Cardiac fibroblast (primary cell): ENCODE measurements at places on chromosomes 6 and 20.

- DNase-seq: no peak
Observed at GRCh38 chr20:42549496-42549895, 640.2 kb downstream of the PTPRT start.

DNA sequence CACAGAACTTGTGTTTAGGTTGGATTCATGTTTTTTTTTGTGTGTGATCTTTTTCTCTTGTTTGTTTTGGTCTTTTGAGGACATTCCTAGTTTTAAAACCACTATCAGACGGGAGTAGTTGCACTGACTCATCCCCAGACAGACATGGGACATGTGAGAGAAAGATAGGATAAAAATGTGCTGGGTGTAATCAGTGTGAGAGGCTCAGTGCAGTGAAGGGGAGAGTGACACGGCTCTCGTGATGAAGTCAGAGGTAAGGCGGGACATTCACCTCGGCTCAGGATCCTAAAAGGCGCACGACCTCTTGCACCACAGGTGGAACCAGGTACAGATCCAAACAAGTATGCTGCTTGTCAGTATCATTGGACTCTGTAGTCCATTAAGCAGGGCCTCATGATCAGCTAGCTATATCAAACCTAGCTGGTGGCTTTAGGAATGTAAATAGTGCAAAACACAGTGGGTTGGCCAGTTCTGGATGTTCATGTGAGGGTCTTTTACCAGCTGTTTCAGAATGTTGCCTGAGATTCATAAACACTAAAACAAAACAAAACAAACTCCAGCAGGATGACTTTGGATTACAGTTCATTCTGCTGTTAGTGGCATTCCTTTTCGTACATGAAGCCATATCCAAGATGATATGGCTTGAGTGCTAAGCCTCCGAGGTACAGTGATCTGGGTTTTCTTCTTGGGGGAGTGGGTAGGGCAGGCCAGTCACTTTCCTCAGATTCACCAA is 18.0 kb downstream of the FOXO3 start:
- peak; percentile 49 for DNase-seq

GRCh38 chr6:128358244-128358776 is 162.1 kb downstream of the PTPRK start:
- peak; percentile 29 for DNase-seq

DNA sequence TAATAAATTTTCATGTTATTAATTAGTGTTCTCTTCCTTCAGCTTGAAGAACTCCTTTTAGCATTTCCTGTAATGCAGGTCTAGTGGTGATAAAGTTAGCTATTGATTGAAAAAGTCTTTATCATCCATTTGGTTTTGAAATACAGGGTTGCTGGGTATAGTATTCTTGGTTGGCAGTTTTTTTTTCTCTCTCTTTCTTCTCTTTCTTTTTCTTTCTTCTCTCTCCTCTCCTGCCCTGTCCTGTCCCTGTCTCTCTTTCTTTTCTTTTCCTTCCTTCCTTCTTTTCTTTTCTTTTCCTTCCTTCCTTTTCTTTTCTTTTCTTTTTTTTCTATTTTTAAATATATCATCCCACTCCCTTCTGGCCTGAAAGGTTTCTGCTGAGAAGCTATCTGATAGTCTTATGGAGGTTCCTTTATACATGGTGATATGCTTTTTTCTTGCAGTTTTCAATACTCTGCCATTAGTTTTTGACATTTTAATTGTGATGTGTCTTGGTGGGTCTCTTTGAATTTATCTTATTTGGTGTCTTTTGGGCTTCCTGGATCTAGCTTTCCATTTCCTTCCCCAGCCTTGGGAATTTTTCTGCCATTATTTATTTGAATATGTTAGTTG is 55.4 kb downstream of the CDC5L start:
- no peak for DNase-seq

- no peak for DNase-seq
Observed at GRCh38 chr6:167428664-167429333, 103.9 kb downstream of the TTLL2 start.

- DNase-seq: peak; percentile 78
Observed at GRCh38 chr20:3980260-3981131, 34.9 kb downstream of the RNF24 start.

- no peak for DNase-seq
Observed at GRCh38 chr6:158013904-158014504, 32.3 kb downstream of the SYNJ2 start.

DNA sequence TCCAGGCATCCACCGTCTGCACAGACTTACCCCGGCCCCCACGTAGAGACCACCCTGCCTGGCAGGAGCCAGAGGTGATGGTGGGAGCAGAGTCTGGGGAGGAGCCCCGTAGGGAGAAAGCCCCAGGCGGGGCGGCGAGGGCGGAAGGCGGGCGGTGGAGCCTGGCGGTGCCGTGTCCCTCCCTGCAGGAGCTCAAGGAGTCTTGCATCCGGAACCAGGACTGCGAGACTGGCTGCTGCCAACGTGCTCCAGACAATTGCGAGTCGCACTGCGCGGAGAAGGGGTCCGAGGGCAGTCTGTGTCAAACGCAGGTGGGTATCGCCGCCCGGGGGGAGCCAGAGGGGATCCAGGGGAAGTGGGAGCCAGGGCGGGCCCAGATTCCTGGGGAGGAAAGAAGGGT is 6.0 kb downstream of the CLPSL1 start:
- no peak for DNase-seq

- no peak for DNase-seq
Observed at GRCh38 chr6:132763269-132763668, 5.6 kb upstream of the VNN2 start.

DNA sequence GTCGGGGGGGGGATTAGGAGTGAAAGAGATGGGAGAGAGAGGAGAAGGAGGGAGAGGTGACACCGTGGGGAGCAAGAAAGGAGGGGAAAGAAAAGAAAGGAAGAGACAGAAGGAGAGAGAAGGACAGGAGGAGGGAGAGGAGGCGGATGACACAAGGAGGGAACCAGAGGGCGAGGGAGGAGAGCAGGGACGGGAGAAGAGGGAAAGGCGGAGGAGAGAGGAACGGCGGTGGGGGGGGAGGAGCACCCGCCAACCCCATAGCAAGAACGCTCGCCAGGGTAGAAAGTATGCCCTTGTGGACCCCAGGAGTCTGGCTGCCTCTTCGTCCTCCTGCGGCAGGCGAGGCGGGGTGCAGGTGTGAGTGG is 4.5 kb upstream of the INSM1 start:
- DNase-seq: no peak

DNA sequence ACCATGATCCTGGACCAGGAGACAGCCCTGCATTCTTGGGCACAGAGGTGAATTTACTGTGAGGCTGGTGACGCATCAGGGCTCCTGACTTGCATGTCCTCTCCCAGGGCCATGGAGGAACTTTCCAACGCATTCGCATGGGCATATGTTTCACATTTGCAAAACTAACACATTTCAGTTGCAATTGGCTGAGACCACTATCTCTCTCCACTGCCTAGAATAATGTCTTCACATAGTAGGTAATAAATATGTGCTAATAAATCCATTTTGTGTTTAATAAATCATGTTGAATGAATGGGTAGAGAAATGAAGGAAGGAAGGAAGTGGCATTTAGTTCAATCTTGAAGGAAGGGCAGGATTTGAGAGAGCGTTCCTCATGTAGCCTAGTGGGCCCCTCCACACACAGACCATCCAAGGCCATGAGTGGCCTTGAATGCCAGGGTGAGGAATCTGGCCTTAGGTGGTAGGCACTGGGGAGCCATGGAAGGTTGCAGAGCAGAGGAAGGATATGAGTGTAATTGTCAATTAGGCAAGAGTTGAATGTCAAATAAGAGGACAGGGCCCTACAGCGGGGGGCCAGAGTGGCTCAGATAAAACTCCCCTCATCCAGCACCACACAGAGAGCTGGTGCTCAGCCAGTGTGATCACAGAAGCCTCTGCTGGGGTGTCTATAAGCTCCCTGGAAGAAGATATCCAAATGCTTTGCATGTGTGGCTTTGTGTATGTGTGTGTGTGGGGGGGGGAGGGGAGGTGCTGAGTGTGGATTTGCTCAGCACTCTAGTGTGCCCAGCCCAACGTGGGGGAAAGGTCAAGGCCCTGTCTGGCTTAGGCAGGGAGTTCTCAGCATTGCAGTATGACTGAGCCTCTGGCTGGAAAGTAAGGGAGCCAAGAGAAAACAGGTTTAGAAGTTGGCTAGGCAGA is 30.9 kb upstream of the CCN5 start:
- DNase-seq: no peak

DNA sequence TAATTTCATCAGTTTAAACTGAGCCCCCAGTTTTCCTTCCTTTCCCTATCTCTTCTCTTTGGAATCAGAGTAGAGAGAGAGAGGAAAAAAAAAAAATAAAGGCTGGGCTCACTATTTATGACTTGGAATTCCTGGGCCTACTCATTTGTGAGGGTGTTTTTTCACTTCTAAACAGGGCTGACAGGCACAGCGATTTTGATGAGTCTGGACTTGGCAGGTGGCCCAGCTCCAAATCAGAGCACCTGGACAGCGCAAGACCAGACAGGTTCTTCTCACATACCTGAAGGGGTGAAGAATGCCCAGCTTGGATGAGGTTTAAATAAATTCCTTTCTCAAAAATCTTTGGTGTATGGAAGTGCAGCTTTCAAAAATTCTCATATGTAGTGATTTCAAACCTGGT is 122.2 kb downstream of the KIF13A start:
- DNase-seq: no peak

DNA sequence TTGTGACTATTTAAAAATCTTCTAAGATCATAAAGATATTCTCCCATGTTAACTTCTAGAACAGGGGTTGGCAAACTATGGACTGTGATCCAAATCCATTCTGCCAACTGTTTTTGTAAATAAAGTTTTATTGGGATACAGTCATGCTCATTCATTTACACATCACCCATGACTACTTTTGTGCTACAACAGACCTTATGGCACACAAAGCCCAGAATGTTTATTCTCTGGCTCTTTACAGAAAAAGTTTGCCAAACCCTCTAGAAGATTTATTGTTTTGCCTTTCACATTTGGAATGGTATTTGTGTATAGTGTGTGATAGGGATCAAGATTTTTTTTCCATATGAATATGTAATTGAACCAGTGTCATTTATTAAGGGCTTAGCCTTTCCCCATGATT is 341.7 kb downstream of the CD83 start:
- DNase-seq: no peak

DNA sequence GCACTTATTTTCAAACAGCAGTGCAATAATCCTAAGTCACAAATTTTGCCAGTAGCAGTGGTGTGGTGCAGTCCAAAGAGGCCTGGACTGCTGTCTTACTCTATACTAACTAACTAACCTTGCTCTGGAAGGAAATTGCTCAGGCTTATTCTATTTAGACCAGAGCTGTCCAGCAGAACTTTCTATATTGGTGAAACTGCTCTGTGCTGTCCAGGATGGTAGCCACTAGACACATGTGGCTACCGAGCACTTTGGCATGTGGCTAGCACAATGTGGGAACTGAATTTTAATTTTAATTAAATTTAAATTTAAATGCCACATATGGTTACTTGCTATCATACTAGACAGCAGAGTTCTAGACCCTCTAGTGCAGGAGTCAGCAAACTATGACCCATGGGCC is 27.1 kb upstream of the FBXO9 start:
- DNase-seq: no peak

GRCh38 chr6:14882394-14883026 is 363.4 kb upstream of the JARID2 start:
- DNase-seq: peak; percentile 31

DNA sequence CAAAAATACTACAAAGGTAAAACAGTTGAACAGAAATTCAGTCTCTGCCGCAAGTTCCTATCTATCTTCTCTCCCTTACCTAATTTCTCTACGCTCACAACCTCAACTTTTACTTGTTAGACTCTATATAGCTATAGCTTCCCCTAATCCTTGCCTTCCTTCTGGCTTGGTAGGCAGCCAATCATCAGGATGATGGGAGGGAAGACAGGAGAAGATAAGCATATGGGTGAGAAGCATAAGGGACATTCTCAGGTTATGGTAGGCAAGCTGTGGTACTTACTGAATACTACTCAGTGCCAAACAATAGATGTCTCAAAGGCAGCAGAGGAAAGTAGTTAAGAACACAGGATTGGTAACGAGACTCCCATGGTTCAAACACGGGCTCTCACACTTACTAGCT is 7.8 kb downstream of the CCNC start:
- DNase-seq: no peak

- peak; percentile 50 for DNase-seq
Observed at GRCh38 chr20:41617059-41617901, 897 bp downstream of the CHD6 start.

DNA sequence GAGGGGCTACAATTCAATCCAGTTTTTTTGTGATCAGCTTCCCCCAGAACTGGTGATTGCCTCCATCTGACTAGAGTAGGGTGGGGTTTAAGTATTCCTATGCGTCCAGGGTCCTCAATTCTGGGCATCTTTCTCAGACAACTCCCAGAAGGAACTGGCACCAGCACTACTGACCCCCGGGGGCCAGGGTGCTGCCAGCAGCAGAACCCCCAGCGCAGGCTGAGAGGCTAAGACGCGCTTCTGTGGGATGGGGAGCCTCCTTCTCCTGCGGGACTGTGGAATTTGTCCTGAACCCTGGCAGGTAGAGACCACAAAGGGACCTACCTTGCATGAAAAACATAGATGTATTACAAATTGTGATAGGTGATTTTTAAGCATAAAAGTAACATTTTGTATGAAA is 124.4 kb downstream of the PACRG start:
- no peak for DNase-seq

GRCh38 chr20:11686820-11687543 is 230.7 kb upstream of the BTBD3 start:
- peak; percentile 4 for DNase-seq

- DNase-seq: peak; percentile 72
Observed at GRCh38 chr6:22448291-22448711, 121.1 kb upstream of the HDGFL1 start.

GRCh38 chr20:5590899-5591298 is 159.3 kb upstream of the SHLD1 start:
- no peak for DNase-seq

GRCh38 chr6:15520626-15521203 is 142.1 kb downstream of the DTNBP1 start:
- DNase-seq: no peak

GRCh38 chr6:55758156-55758937 is 117.0 kb downstream of the BMP5 start:
- peak; percentile 94 for DNase-seq

- no peak for DNase-seq
Observed at GRCh38 chr6:132261354-132261753, 139.9 kb downstream of the MOXD1 start.

GRCh38 chr6:169156108-169156792 is 97.4 kb downstream of the THBS2 start:
- peak; percentile 87 for DNase-seq

DNA sequence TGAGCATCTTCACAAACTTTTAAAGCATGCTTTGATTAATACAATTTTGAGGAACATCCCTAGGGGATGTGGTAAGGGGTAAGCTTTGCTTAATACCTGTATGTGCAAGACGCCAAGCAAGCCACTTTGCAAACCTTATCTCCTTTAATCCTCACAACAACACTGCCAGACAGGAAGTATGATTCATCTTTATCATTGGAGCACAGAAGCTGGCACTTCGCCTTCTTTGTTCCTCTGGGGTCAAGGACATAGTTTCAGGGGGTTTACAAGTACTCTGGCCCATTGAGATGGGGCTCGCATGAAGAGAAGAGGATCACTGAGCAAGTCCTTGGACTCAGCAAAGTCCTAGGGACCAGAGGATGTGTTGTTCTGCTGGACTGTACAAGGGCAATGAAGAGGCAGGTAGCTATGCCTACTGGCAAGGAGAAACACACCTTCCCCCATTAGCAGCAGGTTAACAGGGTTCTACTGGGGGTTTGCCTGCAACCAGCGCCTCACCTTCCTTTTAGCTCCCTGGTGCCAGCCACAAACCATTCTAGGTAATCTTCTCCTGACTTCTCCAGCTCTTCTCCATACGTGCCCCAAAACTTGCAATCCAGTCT is 8.8 kb downstream of the TMEM244 start:
- peak; percentile 33 for DNase-seq
